ENCODE measurements at places on chromosomes 5 and 9.

GRCh38 chr5:133853646-133854365 is 114.6 kb downstream of the C5orf15 start:
- DNase-seq = no peak

GRCh38 chr5:179729303-179729702 is 3.3 kb upstream of the MAML1 start:
- no peak for DNase-seq

GRCh38 chr5:159094745-159095144 is 5.0 kb downstream of the EBF1 start:
- DNase-seq = no peak

DNA sequence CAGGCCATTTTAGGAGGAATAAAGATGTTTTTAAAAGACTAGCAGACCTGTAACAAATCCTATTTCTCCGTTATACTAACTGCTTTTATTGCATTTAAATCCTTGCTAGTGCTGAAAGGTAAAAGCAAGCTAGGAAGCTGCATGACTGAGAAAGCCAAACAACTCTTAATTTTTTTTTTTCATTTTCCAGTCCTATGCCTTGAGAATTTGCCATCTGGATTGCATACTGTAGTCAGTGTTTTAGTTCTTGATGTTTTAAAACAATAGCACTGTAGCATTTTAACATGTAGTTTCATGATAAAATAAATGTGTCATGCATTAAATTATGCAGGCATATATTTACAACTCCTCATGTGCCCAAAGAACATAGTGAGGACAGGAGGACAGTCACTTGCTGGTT is 108.4 kb upstream of the FGF10 start:
- DNase-seq = no peak

DNA sequence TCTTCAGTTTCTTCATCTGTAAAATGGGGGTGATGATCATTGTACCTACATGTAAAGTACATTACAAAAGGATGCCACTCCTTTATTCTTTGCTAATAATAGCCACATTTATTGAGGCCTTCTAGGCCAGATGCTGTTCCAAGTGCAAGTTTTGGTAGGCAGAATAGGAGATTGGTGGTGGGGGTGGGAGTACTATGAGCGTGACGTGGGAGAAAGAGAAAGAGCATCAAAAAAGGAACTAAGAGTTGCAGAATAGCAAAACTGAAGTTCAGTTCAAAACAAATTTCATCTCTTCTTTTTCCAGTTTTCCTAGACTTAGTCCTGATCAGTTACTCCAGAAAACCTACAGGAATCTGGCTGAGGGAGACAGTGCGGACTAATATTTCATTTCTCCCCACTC is 174.1 kb downstream of the SNX18 start:
- no peak for DNase-seq

DNA sequence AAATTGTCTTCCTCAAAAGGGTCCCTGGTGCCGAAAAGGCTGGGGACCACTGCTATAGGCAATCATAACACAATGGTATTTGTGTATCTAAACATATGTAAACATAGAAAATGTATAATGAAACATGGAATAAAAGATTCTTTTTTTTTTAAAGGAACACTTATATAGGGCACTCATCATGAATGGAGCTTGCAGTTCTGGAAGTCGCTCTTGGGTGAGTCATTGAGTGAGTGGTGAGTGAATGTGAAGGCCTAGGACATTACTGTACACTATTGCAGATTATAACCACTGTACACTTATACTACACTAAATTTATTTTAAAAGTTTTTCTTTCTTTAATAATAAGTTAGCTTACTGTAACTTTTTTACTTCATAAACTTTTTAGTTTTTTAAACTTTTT is 176.4 kb downstream of the ARRDC3 start:
- no peak for DNase-seq

- no peak for DNase-seq
Measured at GRCh38 chr5:33631786-33632185, 191.0 kb downstream of the TARS1 start.

DNA sequence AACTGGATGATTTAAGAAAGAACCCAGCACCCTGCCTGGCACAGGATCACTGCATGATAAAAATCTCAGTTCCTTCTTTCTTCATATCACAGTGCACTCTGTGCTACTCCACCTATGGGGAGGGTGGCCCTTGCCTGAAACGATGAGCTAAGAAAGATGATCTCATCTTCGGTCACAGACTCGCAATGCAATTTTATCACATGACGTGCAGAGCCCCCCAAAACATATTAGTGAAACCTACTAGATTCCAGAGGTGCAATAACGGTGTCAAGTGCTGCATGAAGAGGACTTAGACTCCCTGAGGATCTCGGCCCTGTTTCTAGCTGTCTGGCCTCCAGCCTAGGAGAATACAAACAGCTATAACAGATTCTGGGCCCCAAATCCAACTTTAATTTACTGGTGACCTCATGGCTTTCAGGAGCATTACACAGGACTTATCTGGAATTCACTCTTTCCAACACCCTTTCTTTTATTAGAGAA is 104.0 kb downstream of the EBF1 start:
- DNase-seq = no peak

DNA sequence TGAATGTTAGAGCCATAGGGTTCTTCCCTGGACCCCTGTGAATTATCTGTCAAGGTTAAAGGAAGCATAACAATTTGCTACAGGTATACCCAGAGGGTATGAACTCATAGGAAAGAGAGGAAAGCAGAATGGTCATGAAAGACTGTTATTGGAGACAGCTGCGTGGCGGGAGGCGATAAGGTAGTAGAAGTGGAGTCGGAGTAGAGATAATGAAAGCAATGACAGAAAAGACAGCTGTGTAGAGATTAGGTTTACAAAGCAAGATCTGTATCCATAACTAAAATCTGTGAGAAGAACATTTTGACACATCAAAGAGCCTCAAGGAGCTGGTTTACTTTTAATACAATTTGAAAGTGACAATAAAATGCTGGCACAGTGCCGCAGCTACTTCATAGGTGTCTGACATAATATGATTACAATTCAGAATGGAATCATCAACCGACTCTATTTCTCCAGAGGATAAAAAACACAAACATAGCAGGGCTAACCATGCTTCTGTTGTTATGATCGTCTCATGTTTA is 603.9 kb downstream of the CDH12 start:
- DNase-seq = no peak

DNA sequence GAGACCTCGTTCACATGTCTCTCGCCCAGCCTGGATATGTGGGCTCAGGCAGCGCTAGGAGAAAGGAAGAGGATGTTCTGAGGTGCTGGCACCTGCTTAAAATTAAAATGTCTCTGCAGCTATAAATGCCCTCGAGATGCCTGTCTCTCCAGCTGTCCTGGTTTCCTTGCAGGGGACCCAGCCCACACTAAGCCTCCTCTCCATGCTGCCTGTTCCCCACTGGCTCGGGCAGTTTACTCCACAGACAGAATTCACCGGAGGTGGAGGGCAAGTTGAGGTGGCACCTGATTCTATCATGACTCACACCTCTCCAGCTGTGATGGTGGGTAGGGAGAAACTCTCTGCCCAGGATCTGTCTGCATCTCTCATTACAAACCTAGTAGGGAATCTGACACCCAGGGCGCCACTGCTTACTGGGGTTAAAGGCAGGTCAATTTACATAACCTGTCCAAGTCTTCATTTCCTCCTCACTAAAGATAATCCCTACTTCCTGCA is 420.9 kb downstream of the SPOCK1 start:
- no peak for DNase-seq

DNA sequence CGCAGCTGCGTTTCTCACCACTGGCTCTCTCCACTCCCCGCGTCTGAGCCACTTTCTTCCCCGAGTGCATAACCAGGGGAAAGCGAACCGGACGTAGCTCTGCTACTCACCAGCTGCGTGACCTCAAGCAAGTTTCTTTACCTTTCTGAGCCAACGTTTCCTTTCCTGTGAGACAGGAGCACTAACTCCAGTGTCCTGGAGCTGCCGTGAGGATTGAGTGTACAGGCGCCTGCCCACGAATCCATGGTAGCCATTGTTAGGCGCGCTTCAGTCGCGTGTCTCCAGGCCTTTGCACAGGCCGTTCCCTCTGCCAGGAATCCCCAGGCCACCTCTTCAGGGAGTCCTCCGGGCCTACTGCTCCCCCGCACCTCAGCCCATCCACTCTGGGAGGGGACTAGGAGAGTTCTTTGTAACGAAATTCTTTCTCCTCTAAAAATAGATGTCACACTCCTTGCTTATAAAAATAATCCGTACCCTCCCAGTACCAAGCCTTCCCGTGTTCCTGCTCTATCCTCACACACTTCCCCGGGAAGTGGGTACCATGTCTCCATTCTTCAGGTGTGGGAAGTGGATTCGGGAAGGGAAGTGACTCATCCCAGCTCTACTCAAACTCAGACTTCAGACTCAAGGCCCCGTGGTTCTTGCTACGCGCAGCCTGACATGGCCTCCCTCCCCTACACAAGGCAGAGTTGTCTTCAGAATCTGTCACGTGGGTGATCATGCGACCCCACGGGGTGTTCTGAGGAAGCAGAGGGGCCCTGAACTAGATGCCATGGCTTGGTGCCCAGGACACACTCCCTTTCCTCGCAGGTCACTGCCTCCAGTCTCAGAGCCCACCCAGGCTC is 16.1 kb upstream of the CRB2 start:
- peak; percentile 59 for DNase-seq

- no peak for DNase-seq
Measured at GRCh38 chr9:121734465-121734864, 83.0 kb downstream of the DAB2IP start.

DNA sequence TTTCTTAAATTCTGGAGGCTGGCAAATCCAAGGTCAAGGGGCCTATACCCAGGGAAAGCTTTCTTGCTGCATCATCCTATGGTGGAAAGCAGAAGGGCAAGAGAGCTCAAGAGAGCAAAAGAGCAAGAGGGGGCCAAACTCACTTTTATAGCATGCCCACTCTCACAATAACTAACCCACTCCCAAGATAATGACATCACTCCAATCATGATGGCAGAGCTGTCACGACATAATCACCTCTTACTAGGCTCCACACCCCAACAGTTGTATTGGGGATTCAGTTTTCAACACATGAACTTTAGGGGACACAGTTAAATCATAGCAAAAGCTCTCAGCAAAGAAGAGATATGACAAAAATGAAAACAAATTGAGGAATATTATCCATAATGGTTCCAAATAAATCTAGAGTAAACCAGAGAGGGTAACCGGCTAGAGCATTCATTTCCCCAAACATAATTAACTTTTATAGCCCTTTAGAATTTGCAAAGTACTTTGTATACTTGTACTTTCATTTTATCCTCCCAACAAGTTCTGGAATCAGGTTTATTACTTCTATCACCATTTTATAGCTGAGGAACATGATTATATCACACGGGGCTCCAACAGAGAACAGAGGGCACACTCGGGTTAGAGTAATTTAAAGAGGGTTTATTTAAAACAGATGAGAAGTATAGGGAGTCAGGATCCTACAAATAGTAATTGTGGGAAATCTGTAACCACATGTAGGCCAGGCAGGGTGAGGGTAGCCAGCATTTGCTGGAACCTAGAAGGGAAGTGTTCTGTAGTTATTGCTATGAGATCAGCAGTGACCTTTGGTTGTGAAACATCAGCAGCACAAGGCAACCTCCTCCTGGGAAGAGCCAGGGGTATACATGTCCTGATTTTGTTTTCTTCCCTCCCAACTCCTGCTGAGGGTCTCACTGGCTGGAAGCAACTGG is 7.2 kb upstream of the TARS1 start:
- DNase-seq = no peak

GRCh38 chr9:2018764-2019558 is 3.8 kb downstream of the SMARCA2 start:
- DNase-seq = no peak

GRCh38 chr9:73037613-73038012 is 84.8 kb upstream of the ALDH1A1 start:
- no peak for DNase-seq

- DNase-seq = no peak
Measured at GRCh38 chr5:102835717-102836116, 80.6 kb downstream of the PAM start.

- no peak for DNase-seq
Measured at GRCh38 chr5:173477345-173478040, 139.0 kb downstream of the BOD1 start.

GRCh38 chr5:39800042-39800601 is 375.3 kb upstream of the DAB2 start:
- DNase-seq = no peak

DNA sequence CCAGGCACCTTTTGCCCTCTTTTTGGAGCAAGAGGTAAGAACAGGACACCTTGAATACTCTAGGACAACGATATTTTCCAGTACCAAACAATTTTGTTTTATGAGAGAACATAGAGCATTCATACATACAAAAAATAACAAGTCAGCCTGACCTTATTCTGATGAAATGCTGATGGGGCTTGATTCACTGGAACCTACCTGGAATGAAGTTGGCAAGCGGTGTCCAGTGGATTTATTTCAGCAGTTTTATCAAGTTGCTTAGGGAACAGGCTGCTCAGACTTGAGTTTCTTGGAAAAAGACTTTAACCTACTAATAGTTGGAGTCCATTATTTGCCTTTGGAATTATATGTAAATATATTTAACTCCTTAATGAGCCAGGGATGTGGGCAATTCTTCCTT is 322.0 kb downstream of the ARRDC3 start:
- DNase-seq = no peak

GRCh38 chr5:82374637-82375036 is 96.5 kb upstream of the RPS23 start:
- DNase-seq = no peak

DNA sequence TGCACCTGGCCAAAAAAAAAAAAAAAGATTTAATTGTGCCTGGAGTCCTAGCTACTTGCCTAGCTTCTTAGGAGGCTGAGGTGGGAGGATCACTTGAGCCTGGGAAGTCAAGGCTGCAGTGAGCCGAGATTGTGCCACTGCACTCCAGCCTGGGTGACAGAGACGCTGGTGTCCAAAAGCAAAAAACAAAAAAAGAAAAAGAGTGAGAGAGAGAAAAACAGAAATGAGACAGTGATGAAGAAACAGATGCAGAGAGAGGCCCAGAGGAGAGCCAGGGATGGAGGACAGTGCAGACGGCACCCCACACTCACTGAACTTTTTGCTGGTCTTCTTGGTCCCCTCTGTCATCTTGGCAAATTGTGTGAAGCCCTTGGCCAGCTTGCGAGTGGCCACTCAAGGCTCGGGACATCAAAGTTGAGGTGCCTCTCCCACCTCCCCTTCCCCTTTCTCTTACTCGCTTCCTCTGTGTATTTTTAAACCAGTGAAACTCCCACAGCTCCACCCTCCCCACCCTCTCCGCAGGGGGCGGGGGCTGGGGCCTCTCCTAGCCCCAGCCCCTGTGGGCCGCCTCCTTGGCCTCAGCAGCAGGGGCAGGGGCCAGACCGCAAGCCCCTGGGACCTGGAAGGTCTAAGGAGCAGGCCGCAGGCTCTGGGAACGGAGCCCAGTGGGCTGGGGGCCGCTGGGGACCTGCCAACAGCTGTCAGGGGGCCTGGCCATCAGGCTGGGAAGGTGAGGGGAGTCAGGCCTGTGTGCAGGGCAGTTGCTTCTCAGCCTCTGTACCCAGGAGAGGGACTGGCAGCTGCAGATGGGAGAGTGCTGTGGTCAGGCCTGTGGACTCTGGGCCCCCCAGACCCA is at the start of gene SH2D3C:
Gene SH2D3C (minus strand): TSS at position 387 of the 856 bp plus-strand sequence. CDS start 39 bp downstream, at position 348.
- no peak for DNase-seq

GRCh38 chr5:132788990-132789886 is 12.2 kb upstream of the SEPTIN8 start:
- DNase-seq = no peak
